ENCODE measurements at places on chromosomes 4 and X.

- DNase-seq = no peak
These were observed 96.6 kb upstream of the GATB start for GRCh38 chr4:151857368-151857767.

DNA sequence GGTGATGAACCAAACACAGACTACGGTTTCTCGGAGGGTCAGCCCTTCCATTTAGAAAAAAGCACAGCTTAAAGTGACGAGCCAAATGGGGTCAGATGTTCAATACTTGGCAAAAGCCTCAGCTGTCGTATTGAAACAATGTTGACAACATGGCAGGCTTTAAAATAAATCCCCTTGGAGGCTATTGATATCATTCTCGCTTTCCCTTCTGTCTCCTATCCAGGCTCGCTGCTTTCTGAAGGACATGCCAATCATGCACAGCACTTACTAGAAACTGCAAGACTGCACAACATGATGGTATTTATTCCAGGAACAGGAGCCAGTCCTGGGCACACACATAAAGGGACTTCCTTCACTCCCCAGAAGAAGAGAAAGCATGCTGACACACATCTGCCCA, 137.9 kb downstream of the SLC7A11 start:
- no peak for DNase-seq

DNA sequence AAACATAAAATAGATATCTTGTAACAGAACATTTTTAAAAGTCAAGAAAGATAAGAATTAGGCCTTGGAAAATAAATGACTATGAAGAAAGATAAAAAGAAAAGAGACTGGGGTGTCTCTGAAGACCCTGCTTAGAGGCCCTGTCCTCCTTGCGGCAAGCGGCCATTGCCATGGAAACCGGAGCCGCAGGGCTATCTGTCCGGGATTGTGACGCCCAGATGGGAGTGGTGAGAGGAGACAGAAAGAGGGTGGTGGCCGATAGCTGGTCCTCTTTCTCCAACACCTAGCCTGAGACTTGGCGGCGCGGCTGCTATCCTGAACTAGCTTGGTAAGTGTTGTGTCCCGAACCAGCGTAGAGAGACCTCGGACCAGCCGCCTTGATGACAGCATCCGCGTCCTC, at the start of gene DUSP21:
DUSP21 (plus strand) TSS at position 269 of the 400 bp plus-strand sequence; CDS start at position 381, 112 bp downstream.
- no peak for DNase-seq

DNA sequence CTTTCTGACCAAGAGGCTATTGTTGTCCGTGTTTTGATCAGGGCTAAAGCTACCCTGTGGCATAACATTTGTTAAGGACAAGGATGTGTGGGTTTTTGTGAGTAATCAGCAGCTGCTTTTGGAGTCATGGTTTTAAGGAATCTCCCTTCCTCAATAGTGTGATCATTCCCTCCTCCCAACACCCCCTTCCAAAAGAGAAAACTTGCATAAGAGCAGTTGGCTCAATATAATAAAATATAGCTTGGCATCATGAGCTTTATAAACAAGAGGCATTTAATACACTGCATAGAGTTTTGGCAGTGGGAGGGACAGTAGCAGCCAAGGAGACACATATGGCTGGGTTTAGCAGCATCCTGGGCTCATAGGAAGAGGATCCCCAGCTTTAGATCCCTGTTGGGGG, 84.7 kb downstream of the NHS start:
- DNase-seq = no peak

- no peak for DNase-seq
These were observed 62.4 kb upstream of the WDFY3 start for GRCh38 chr4:85028910-85029309.

- DNase-seq = no peak
These were observed 1276.1 kb downstream of the PCDH7 start for GRCh38 chr4:31995943-31996901.
